Heart left ventricle (tissue), 16 donors: ENCODE measurements at places on chromosomes 12 and 14. TPM values are rescaled to one million over a fixed set of nuclear protein-coding genes. Genes with fewer than 3 reads are reported as not detected.

DNA sequence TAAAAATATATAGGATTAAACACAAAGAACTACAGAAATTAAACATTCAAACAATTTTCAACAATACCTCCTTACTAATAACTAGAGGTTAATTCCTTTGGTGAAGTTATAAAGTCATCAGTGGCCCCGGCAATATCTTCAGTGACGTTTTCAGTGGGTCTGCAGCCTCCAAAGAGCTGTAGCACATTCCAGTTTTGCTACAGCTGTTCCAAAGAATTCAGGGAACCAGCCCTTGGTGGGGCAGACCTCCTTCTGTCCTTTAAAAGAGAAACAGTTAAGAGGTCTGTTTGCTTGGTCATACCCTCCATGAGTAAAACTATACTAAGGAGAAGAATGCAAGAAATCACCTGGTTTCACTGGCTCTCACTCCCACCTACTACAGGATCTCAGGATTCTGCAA is 99.2 kb upstream of the ZDHHC17 start:
- no peak overlapping the region for H3K4me3 ChIP-seq
- H3K36me3 ChIP-seq: no peaks in the 10 kb centered on the region
- H3K4me1 ChIP-seq: no peaks in the 10 kb centered on the region
- H3K27me3 ChIP-seq: no peaks in the 10 kb centered on the region
- H3K27ac ChIP-seq: no peak overlapping the region
- DNase-seq: no peak

DNA sequence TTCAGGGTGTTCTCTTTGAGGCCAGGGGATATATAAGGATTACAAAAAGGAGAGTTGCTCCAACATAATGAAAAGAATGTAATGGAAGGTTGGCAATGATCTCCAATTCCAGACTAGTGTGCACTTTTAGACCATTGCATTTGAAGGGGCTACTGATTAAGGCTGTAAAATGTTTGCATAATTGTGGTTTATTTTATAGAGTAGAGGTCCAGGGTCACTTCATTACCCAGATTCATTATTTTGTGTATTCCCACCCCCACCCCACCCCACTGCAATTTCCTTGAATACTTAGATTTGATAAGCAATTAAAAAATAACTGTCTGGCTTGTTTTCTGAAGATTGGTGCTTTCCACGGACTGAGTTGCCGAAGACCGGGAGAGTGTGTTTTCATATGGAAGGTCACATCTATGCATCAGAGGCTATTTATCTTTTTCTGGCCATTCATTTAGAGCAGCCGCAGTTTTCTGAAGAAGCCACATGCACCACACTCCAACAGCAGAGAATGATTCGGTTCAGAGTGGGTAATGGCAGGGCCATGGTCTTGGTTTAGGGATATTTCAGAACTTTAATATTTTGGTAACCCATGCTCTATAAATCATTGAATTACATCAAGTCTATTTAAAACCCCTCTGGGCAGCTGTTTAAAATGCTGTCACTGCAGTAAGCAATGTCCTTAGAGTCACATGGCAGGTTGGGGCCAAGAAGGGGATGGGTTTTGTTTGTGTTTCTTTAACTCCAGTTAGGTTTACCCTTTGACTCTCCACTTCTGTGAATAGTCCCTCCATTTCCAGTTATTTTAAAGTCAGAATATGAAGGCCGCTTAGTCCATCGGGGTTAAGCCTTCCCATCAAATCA is 94.6 kb downstream of the TMEM30B start:
- DNase-seq: no peak
- peaks cover 19% of the 10 kb centered on the region for H3K27me3 ChIP-seq
- no peak overlapping the region for H3K27ac ChIP-seq
- no peak overlapping the region for H3K4me3 ChIP-seq

- no peaks in the 10 kb centered on the region for H3K36me3 ChIP-seq
- no peak overlapping the region for H3K4me3 ChIP-seq
- H3K27ac ChIP-seq: no peak overlapping the region
- DNase-seq: no peak
- no peaks in the 10 kb centered on the region for H3K27me3 ChIP-seq
- H3K4me1 ChIP-seq: peaks cover 3% of the 10 kb centered on the region
These were observed 5.4 kb upstream of the CEBPE start for GRCh38 chr14:23124337-23124954.

DNA sequence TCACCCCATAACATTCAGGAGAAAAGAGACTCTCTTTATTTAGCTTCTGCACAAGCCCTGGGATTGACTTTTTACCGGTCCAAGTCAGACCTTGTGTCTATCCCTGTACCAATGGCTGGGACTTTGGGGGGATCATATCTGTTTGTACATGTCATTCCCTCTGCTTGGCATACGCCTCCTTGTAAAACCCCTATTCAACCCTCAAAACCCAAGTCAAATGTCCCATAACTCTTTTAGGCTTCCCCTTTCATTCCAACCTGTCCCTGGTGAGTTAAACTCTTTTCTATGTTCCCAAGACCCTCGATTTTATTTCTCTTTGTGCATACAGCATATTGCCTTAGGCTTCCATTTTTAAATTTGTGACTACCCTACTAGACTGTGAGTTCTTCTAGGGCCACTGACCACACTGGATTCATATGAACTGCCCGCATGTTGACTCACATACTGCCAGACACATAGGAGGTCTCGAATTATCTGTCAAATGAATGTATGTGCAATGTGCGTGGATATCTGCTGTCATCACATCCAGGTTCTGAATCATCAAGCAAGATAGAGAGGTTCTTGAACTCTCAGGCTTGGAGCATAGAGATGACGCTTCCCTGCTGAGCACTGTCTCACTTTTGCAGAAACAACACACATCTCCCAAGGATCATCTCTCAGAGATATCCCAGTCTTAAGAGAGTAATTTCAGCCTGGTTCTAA is 548.6 kb upstream of the TBX3 start:
- no peaks in the 10 kb centered on the region for H3K36me3 ChIP-seq
- no peak for DNase-seq
- H3K4me3 ChIP-seq: no peak overlapping the region

GRCh38 chr12:77571127-77571526 is 259.6 kb upstream of the NAV3 start:
- no peaks in the 10 kb centered on the region for H3K4me1 ChIP-seq
- no peaks in the 10 kb centered on the region for H3K27me3 ChIP-seq
- no peaks in the 10 kb centered on the region for H3K36me3 ChIP-seq

Gene CCDC38
- total RNA-seq: not detected

Gene RAD9B
- 0.90 TPM for total RNA-seq
